ENCODE measurements at places on chromosomes 12 and 14. TPM values are rescaled to one million over a fixed set of nuclear protein-coding genes. Genes with fewer than 3 reads are reported as not detected.

DNA sequence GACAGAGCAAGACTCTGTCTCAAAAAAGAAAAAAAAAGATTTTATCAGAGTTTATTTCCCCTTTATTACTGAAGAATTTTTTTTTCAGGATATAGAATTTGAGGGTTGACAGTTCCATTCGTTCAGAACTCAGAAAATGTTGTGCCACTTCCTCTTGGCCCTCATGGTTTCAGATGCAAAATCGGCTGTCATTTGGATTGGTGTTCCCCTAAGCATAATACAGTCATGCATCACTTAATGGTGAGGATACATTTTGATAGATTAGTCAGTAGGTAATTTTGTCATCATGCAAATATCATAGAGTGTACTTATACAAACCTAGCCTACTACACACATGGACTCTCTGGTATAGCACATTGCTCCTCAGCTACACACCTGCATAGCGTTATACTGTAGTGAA, 263.9 kb upstream of the RTL1 start:
- no peaks in the 10 kb centered on the region for H3K4me1 ChIP-seq
- H3K4me3 ChIP-seq, result no peak overlapping the region
- H3K27ac ChIP-seq, result no peak overlapping the region
- H3K36me3 ChIP-seq, result no peaks in the 10 kb centered on the region
- H3K27me3 ChIP-seq, result peaks cover 2% of the 10 kb centered on the region
- no peak for DNase-seq

GRCh38 chr12:48182631-48183030, 813 bp upstream of the CCDC184 start:
- H3K4me1 ChIP-seq, result peaks cover 13% of the 10 kb centered on the region
- peak overlapping the region; percentile 89 for H3K4me3 ChIP-seq
- no peak for DNase-seq

- DNase-seq, result no peak
- H3K36me3 ChIP-seq, result peaks cover 69% of the 10 kb centered on the region
- no peaks in the 10 kb centered on the region for H3K27me3 ChIP-seq
- H3K27ac ChIP-seq, result peak overlapping the region; percentile 33
Observed at GRCh38 chr12:104637604-104638003, 180.9 kb downstream of the CHST11 start.

- H3K36me3 ChIP-seq, result peaks cover 14% of the 10 kb centered on the region
- H3K4me1 ChIP-seq, result peaks cover 90% of the 10 kb centered on the region
- no peaks in the 10 kb centered on the region for H3K27me3 ChIP-seq
- no peak for DNase-seq
Observed at GRCh38 chr14:68955164-68955850, 23.8 kb downstream of the ACTN1 start.

DNA sequence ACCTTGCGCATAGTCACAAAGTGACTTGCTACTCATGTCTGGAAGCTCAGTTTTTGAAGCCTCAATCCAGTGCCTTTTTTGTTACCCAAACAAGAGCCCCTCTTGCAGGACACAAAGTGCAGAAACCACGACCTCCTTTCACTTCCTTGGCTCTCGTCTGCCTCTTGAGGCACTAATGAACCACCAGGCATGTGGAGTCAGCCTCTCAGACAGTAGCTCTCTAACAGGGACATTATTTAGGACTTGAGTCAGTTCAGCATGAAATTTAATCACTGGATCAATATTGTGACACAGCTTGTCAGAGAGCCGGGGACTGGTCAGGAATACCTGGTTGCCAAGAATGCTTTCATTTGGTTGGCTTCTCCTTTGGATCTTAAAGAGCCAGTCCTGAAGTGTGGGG, 46.7 kb downstream of the HSPB8 start:
- H3K27me3 ChIP-seq, result no peaks in the 10 kb centered on the region
- H3K4me1 ChIP-seq, result no peaks in the 10 kb centered on the region
- H3K4me3 ChIP-seq, result no peak overlapping the region
- no peak overlapping the region for H3K27ac ChIP-seq
- no peaks in the 10 kb centered on the region for H3K36me3 ChIP-seq

DNA sequence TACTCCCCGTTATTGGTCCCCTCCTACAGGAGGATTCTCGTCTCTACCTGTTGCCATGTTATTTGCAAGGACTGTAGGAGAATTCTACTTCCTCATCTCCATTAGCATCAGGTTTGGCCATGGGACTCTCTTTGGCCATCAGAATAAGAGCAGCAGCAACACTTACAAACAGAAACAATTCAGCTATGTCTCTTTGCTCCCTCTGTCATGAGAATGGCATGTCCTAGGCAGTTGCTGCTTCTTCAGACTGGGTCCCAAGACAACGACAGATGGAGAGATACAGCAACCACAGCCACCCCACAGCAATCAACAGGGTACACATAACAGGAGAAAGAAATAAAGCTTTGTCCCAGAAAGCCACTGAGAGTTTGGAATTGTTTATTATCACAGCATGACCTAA, 19.7 kb downstream of the SLC41A2 start:
- H3K36me3 ChIP-seq, result no peaks in the 10 kb centered on the region
- DNase-seq, result no peak
- no peak overlapping the region for H3K4me3 ChIP-seq
- peaks cover 13% of the 10 kb centered on the region for H3K27me3 ChIP-seq

DNA sequence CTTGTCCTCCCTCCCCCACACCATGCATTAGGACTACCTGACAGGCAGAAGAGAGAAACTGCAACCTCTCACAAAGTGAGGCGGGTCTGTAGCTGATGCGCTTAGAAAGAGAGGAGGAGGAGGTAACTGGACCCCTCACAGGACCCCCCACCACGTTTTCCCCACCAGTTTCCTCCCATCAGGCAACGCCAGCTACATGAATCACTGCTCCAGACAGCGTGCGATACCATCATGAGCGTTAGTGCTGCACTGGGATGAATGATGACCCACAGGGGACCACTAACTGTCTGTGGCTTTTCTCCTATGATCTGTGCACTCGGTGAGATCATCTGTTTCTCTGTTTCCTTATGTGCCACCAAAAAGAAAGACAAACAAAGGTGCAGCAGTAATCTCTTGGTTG, 77.7 kb downstream of the KCNK10 start:
- no peaks in the 10 kb centered on the region for H3K4me1 ChIP-seq
- no peak for DNase-seq
- no peaks in the 10 kb centered on the region for H3K36me3 ChIP-seq
- H3K27ac ChIP-seq, result no peak overlapping the region
- H3K4me3 ChIP-seq, result no peak overlapping the region

DNA sequence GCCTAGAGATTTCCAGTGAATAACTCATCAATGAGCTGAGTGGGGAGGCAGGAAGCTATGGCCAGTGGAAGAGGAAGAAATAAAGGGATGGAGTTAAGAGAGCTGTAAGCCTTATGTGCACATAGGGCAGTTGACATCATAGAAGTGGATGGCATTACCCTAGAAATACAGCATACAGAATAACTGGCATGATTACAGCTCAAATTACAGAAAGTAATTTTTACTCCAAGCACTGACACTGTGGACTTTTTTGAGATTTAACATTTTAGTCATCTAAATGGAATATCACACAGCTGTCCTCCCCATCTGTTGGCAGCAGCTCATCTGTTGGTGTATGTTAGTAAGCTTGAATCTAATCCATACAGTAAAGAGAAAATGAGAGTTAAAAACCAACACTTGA, 5.4 kb upstream of the IPO8 start:
- peaks cover 12% of the 10 kb centered on the region for H3K27me3 ChIP-seq
- DNase-seq, result no peak
- no peak overlapping the region for H3K4me3 ChIP-seq
- H3K4me1 ChIP-seq, result peaks cover 5% of the 10 kb centered on the region
- no peak overlapping the region for H3K27ac ChIP-seq
- H3K36me3 ChIP-seq, result no peaks in the 10 kb centered on the region

DNA sequence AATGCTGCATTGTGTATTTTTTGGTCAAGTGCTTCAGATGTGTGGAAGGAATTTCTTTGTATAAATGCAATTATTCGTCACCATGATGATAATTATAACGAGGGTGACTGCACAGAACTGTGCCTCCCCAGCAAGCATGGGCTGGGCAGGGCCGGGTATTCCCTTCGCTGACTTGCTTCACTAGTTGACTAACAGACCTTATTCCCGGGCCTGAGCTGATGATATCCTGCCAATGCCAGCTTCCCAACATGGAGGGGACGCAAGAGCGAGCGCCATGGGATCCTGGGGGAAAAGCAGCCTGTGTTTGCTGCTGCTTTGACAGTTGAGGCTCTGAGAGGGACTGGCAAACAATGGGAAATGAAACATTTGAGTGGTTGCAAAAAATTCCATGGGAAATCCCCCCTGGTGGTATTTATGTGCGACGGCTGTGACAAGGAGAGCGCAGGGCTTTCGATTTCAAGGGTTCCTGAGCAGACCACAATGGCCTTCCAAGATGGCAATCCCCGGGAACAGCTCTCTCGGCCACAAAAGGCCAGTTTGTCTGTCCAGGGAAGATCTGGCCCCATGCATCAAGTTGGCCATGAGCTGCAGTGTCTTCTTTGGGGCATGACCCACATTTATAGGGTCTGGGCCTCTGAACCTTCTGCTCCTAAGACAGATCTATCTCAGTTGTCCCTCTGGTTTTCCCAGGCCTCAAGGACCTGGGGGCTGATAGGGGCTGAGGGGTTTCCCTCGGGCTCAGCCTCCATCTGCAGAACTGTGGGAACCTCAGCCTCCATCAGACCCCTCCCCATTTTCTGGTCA, 21.9 kb upstream of the MAP1LC3B2 start:
- DNase-seq, result no peak
- H3K4me1 ChIP-seq, result peaks cover 41% of the 10 kb centered on the region
- no peaks in the 10 kb centered on the region for H3K27me3 ChIP-seq
- no peak overlapping the region for H3K27ac ChIP-seq
- no peak overlapping the region for H3K4me3 ChIP-seq

- no peaks in the 10 kb centered on the region for H3K27me3 ChIP-seq
- H3K36me3 ChIP-seq, result no peaks in the 10 kb centered on the region
- no peaks in the 10 kb centered on the region for H3K4me1 ChIP-seq
- no peak for DNase-seq
Observed at GRCh38 chr12:11687528-11687927, 38.1 kb downstream of the ETV6 start.

GRCh38 chr12:122614839-122615238, 87.8 kb downstream of the KNTC1 start:
- H3K27me3 ChIP-seq, result no peaks in the 10 kb centered on the region
- H3K36me3 ChIP-seq, result peaks cover 67% of the 10 kb centered on the region
- H3K4me3 ChIP-seq, result no peak overlapping the region
- DNase-seq, result no peak
- no peak overlapping the region for H3K27ac ChIP-seq

GRCh38 chr14:105605464-105606304, 79.3 kb downstream of the TMEM121 start:
- H3K4me1 ChIP-seq, result peaks cover 4% of the 10 kb centered on the region
- no peak for DNase-seq
- H3K27me3 ChIP-seq, result no peaks in the 10 kb centered on the region
- no peaks in the 10 kb centered on the region for H3K36me3 ChIP-seq
- H3K4me3 ChIP-seq, result no peak overlapping the region
- no peak overlapping the region for H3K27ac ChIP-seq

DNA sequence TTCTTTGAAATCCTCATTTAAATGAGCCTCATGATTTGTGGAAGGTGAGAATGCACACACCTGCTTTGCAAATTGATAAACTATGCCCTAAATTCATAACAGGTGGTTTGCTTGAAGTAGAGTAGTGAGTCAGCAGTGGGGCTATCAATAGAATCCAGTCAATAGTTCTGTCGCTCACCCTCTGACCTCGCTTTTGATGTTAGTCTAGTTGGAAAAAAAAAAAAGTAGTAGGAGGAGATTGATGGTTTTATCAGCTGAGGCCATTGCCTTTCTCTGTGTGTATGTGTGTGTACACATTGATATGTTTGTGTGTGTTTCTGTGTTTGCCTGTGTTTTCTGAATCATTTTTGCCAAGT, 267.3 kb downstream of the SNAPC1 start:
- no peak for DNase-seq
- no peaks in the 10 kb centered on the region for H3K4me1 ChIP-seq
- H3K27me3 ChIP-seq, result peaks cover 3% of the 10 kb centered on the region
- H3K4me3 ChIP-seq, result no peak overlapping the region
- H3K36me3 ChIP-seq, result no peaks in the 10 kb centered on the region

- H3K36me3 ChIP-seq, result no peaks in the 10 kb centered on the region
- H3K27me3 ChIP-seq, result peaks cover 23% of the 10 kb centered on the region
- H3K27ac ChIP-seq, result no peak overlapping the region
- DNase-seq, result no peak
- H3K4me3 ChIP-seq, result no peak overlapping the region
- no peaks in the 10 kb centered on the region for H3K4me1 ChIP-seq
Observed at GRCh38 chr12:106644335-106645073, 61.7 kb downstream of the RFX4 start.

- no peaks in the 10 kb centered on the region for H3K27me3 ChIP-seq
- peaks cover 70% of the 10 kb centered on the region for H3K4me1 ChIP-seq
- no peak for DNase-seq
Observed at GRCh38 chr12:111409403-111409779, 3.7 kb downstream of the SH2B3 start.

GRCh38 chr12:3579446-3580093, 88.6 kb downstream of the PRMT8 start:
- no peak overlapping the region for H3K4me3 ChIP-seq
- H3K4me1 ChIP-seq, result no peaks in the 10 kb centered on the region
- no peaks in the 10 kb centered on the region for H3K36me3 ChIP-seq
- H3K27ac ChIP-seq, result no peak overlapping the region
- peaks cover 1% of the 10 kb centered on the region for H3K27me3 ChIP-seq
- DNase-seq, result no peak

- no peak for DNase-seq
- no peaks in the 10 kb centered on the region for H3K27me3 ChIP-seq
- H3K4me1 ChIP-seq, result no peaks in the 10 kb centered on the region
- H3K36me3 ChIP-seq, result no peaks in the 10 kb centered on the region
- H3K27ac ChIP-seq, result no peak overlapping the region
Observed at GRCh38 chr14:80535171-80535570, 323.9 kb upstream of the DIO2 start.

DNA sequence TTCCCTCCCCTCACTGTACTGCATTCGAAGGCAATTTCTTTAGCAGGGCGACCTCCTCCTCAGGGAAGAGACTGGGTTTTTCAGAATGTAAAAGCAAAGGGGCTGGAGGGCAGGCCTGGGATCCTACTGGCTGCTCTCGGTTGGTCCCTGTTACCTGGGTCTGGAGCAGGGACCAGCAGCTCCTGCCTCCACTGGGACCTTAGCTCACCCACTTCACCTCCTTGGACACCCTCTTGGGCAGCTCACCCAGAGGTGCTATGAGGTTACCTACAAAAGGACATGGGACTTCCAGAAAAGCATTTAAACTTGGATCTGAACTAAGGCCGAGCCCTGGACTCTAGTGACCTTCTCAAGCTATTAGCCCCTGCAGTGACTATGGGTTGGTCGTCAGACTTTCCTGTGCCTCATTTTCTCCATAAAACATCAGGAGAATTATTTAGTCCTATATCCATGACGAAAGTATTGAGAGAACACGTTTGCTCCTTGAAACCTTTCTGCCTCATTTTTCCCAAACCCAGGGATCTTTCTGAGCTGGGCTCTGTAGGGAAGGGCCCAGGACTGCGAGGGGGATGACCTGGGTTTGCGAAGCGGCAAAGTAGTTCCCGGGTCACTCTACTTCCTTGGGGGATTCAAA, 65.0 kb downstream of the FBXL14 start:
- peaks cover 31% of the 10 kb centered on the region for H3K4me1 ChIP-seq
- DNase-seq, result no peak

The RNASE1 gene
- total RNA-seq, result not detected

The ANO2 gene
- not detected for total RNA-seq

The HEATR5A gene
- total RNA-seq, result 8.5 TPM

The LGR5 gene
- not detected for total RNA-seq

The TRAF3 gene
- 28.9 TPM for total RNA-seq

The FAM90A1 gene
- total RNA-seq, result not detected

All from activated CD8-positive, alpha-beta T cell treated with anti-CD3 and anti-CD28 coated beads, Interleukin-2, amount 10 ng/mL, durations not matched to agents 7 days and 5 days (primary cell).